ENCODE measurements at places on chromosomes 7 and 10.

DNA sequence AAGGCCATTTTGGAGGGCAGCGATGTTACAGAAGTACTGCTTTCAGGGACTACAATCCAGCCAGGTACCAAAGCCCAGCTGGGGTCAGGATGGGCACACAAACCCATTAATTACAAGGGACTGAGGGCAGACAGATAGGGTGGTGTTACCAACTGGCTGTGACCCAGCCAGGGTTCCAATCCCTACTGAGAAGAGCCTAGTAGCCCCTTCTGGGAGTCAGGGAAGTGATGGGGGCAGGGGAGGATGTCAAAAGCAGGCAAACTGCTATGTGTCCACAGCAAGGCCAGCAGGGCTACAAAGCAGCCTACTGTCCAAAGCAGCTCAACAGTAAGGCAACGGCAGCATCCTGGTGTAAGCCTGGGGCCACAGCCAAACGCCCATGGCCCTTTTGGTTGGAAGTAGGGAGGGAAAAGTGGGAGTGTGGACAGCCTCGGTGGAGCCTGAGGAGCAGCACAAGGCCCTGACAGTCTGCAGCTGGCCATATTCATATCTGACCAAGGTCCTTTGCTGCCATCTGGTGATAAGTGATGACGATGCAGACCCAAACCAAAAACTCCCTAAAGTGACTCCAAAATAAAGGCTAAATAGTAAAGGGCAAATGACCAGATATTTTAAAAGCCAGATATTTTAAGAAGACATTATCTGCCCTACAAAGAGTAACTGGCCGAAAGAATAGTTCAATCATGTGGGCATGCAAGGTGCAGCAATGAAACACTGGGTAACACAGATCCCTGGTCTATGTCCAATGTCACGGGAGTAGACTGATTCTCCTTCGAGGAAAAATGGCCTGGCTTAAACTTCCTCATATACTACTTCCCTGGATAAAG lies 56.9 kb downstream of the XPNPEP1 start:
- DNase-seq, result no peak

GRCh38 chr7:46390042-46390441 lies 469.0 kb upstream of the IGFBP3 start:
- DNase-seq, result no peak

DNA sequence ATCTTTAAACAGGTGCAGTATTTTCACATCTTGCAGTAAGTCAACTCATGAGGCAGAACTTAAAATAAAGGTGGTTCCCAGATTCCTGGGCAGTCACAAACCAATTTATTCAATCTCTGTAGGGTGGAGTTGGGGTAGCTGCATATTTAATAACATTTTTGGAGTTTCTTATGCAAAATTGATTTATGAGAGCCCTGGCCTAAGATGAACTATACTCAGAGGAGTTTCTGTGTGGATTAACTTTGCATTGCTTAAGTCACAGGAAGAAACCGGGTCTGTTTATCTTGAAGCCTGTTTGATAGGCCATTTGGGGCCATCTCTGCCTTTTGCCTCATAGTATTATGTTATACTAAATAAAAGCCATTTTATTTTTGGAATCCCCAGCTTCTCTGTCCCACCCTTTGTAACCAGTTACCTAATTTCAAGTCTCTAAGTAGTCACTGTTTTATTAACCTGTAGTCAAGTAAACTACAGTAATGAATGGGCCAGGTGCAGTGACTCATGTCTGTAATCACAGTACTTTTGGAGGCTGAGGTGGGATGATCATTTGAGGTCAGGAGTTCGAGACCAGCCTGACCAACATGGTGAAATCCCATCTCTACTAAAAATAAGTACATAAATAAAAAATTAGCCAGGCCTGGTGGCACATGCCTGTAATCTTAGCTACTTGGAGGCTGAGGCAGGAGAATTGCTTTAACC lies 104.4 kb upstream of the FAM3C start:
- no peak for DNase-seq

GRCh38 chr7:147153571-147153970 lies 1037.0 kb downstream of the CNTNAP2 start:
- DNase-seq, result no peak

- DNase-seq, result no peak
These were observed 4.9 kb downstream of the PURB start for GRCh38 chr7:44880317-44881018.

- peak; percentile 26 for DNase-seq
These were observed 804 bp downstream of the UNC5B start for GRCh38 chr10:71213127-71213621.

- DNase-seq, result no peak
These were observed 85.5 kb downstream of the JCAD start for GRCh38 chr10:29973921-29974320.

- DNase-seq, result no peak
These were observed 81.3 kb downstream of the PIP4K2A start for GRCh38 chr10:22633106-22633505.

DNA sequence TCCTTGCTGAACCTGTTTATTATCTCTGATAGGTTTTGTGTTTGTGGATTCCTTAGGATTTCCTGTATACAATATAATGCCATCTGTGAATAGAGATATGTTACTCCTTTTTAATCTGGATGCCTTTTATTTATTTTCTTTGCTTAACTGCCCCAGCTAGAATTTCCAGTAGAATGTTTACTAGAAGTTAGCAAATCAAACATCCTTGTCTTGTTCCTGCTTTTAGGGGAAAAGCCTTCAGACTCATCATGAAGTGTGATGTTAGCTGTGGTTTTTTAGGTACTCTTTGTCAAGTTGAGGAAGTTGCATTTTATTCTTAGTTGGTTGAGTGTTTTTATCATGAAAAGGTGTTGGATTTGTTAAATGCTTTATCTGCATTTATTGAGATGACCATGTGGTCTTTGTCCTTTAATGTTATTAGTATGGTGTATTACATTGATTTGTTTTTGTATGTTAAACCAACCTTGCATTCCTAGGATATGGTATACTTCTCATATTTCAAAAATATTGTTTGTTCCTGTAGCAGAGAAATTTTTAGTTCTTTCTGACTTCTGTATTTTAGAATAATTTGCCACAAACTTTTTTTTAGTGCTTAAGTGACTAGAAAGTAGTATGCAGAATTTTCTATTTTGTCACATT lies 24.3 kb downstream of the PPP2R2D start:
- no peak for DNase-seq

- no peak for DNase-seq
These were observed 235.3 kb upstream of the PRKCQ start for GRCh38 chr10:6815346-6815745.

DNA sequence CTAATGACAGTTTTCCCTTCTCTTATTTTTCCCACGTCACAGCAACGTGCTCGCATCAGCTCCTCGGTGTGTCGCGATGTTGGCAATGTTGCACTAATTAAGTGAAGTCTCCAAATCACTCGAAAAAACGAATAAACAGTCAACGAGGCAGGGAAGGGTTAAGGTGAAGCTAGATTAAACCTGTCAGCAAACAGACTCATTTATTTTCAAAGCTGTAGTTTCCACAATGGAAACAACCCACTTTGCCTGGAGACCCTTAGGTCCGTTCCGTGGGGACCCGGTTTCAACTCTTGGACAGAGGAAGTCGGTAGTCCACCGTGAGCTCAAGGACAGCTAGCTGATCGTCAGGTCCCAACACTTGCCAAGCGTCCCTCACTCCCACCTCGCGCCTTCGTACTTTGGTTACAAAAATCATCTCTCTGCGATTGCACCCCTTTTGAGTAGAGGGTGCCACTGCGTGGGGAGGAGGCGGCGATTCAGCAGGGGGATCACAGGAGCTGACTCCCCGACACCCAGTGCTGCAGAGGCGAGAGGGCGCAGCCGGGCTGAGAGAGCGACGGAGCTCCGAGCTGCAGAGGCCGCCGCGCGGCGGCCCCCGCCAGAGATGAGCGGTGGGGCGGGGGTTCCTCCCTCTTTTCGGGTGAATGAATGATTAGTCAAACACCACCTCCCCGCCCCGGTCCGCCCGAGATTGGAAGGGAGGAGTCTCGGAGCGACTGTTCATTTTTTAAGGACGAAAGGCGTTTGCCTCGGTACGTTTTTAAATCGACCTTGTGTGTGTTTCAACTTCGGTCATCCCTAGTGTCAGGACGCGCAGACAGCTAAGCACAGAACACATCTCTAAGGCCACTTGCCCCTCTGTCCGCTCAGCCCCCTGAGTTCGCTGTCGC lies 1.3 kb upstream of the BMPER start:
- no peak for DNase-seq

DNA sequence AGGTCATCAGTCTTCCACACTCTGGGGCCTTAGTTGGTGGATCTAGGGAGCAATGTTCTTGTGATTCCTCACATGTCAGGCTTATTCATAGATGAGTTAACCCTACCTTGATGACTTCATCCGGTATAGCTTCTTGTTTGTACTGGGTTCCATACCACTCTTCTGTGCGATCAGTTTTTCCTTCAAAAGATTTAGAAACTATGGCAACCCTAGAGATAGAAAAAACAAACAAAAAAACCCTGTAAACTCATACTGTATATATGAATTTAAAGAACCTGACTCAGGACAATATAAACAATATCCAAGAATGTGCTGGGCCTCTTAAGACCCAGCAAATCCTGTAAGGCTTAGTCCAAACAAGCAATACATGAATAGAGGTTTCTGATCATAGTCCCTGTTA lies 83.5 kb downstream of the IDE start:
- no peak for DNase-seq

GRCh38 chr10:113476191-113476590 lies 76.7 kb upstream of the HABP2 start:
- no peak for DNase-seq

DNA sequence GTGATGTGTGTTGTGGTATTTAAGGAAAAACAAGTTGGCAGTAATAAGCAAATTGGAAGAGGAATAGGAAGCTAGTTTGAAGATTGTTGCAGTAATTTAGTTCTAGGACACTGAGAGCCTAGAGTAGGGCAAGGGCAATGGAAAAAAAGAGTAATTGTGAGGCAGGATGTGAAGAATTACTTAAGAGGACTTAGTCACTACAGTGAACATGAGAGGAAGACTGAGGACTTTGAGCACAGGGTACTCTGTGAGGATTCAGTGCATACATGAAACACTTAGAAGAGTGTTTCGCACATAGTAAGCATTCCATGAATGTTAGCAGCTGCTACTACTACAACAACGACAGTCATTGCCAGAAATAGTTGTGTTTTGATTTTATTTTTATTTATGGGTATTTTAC lies 30.9 kb upstream of the DKK1 start:
- DNase-seq, result no peak

GRCh38 chr7:43625453-43625852 lies 42.5 kb downstream of the STK17A start:
- DNase-seq, result no peak

DNA sequence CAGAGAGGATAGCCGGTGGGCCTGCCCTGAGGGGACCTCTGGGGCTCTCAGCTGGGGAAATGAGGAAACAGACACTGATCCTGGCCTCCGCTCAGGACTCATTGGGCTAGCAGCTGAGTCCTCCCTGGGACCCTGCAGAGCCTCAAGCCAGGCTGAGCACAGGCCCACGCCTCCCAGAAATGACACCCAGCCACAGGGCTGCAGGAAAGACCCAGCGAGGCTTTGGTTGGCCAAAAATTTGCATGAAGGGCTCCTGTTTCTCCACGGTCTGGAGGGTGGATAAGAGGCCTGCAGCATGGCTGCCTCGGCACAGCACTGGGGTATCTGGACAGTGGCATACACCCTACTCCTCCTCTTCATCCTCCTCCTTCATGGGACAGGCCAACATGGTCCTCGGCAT lies 60.4 kb downstream of the ZNF33B start:
- no peak for DNase-seq

- no peak for DNase-seq
These were observed 24.5 kb downstream of the STEAP1 start for GRCh38 chr7:90178679-90179278.

DNA sequence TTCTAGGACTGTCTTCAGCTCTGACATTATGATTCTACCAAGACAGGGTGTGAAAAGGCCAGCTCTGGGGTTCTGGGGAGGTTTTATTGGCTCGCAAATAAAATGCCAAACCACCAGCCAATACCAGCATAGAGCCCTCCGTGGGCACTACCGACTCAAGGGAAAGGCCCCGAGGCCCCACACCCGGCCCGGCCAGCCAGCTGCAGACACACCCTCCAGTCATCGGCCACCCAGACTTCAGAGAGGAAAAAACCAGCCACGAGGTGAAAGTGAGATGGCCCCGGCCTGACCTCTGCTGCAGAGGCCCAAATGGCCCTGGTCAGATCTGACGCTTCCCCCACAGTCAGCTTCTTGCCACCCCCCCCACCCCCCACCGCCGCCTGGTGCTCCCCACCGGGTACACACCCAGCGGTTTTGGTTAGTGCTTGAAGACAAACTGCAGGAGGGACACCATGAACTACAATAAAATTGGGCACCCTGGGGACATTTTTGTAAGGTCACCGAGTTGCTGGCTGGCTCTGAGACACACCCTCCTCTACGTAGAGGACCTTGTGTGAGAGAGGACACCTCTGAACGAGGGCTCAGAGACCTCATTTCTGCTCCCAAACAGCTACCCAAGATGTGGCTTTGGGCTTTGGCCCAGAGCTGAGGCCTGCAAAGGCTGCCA lies 79.9 kb downstream of the PRKAG2 start:
- no peak for DNase-seq

- DNase-seq, result no peak
These were observed 17.9 kb downstream of the CAMK1D start for GRCh38 chr10:12367272-12367671.

- DNase-seq, result no peak
These were observed 162.6 kb upstream of the GDF10 start for GRCh38 chr10:47137311-47137851.

- no peak for DNase-seq
These were observed 17.8 kb upstream of the ZKSCAN1 start for GRCh38 chr7:99997545-99998137.

GRCh38 chr7:46288861-46289260 lies 367.8 kb upstream of the IGFBP3 start:
- no peak for DNase-seq

DNA sequence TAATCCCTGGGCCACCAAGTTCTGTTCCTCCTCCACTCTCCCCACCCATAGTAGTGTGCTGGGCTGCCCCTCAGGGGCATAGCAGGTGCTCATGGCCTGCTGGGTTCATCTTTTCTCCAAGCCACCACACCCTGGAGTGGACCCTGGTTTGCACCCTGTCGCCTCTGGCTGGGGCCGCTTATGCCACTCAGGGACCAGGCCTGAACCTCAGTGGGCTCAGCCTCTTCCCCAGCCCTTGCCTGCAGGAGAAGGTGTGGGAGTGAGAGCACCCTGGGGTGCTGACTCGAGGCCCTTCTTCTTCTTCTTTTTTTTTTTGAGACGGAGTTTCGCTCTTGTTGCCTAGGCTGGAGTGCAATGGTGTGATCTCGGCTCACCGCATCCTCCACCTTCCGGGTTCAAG lies 10.2 kb downstream of the CLIP2 start:
- DNase-seq, result no peak

DNA sequence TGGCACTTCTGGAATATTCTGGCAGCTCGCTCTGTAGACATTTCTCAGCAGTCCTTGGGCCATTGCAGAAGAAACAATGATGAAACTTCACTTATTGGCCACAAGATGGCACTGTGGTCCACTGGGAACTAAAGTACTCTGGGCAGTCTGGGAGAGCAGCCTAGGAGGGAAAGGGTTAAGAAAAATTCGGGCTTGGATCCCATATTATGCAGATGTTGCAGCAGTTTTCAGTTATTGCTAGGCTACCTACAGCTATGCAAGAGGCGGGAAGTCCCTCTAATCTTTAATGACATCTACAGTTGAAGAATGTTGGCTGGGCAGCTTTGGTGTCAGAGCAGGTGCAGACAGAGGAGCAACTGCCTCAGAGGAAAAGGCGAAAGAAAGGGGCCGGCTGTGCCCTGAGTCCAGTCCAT lies 201.7 kb upstream of the PRSS58 start:
- DNase-seq, result peak; percentile 77

GRCh38 chr10:119221666-119222065 lies 14.3 kb downstream of the GRK5 start:
- DNase-seq, result no peak

- no peak for DNase-seq
These were observed 170.8 kb downstream of the PDE1C start for GRCh38 chr7:31899356-31899927.

All from smooth muscle cell of the brain vasculature (primary cell).